ENCODE measurements at places on chromosomes 1 and 21.
A peak's percentile ranks its signal among the peaks of the same experiment; 100 is the strongest.

- no peak for DNase-seq
Measured at GRCh38 chr1:151829352-151830046, 2.1 kb downstream of the RORC start.

DNA sequence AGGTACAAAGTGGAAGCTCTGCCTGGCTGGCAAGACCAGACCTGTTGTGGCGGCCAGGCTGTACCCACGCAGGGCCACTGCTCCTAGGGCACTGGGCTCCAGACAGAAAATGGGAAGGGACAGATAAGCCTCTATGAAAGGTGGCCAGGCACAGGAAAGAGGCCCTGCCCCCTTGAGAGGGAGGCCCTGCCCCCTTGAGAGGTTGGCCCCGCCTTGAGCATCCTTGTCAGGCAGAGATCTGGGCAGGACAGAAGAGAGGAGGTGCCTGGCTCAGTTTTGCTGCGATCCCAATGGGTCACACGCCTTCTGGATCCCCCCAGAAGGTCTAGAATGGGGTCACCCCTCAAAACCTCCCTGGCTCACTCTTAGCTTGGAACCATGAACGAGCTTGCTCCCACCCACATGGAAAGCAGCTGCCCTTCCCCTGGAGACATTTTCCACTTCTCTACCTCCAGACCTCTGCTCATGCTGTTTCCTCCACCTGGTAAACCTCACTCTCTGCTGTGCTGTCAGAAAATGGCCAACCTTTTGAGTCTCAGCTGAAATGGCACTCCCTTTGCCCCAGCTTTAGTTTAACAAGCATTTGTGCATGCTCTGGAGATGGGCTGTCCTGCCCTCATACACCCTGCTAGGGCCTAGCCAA is 17.5 kb upstream of the ECE1 start:
- no peak for DNase-seq

DNA sequence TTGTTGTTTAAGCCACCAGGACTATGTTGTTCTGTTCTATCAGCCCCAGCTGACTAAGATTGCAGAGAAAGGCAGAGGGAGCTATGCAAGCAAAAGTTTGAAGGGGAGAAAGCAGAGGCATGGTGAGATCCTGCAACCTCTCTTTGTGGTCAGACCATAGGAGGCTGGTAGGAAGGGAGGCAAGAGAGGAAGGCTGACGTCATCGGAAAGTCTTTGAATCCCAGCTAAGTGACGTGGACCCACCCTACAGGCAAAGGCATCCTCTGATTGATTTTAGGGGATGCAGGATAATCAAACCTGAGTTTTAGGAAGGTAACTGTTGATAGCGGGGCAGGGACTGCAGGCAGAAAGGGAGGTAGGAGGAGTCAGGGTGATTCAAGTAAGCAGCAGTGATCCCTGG is 23.3 kb upstream of the TNNI1 start:
- DNase-seq, result no peak

- DNase-seq, result no peak
Measured at GRCh38 chr1:172178886-172179285, 241.6 kb upstream of the C1orf105 start.

GRCh38 chr21:41216486-41216885 is 48.5 kb downstream of the BACE2 start:
- no peak for DNase-seq

DNA sequence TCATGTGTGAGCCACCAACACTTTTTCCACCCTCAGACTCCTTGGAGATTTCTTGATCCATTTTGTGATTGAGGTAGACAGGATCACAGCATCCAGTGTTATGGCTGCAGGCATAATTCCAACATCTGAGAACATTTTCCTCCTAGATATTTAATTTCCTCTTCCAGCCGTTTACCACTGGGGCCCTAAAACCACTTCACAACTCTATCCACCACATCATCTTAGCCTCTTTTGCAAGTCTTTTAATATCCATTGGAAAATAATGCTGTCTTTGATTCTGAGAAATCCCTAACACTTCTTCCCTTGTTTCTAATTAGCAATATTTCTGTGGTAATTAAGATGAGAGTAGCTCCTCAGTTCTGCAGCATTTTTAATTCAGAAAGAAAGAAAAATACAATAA is 190.1 kb downstream of the TNR start:
- DNase-seq, result no peak

GRCh38 chr21:42699196-42699595 is 45.8 kb downstream of the PDE9A start:
- no peak for DNase-seq

GRCh38 chr1:173669491-173669941 is at the start of gene ANKRD45:
Gene ANKRD45 (minus strand): TSS chr1:173669851. CDS start chr1:173659418, 10,433 bp downstream.
- peak; percentile 75 for DNase-seq

- DNase-seq, result no peak
Measured at GRCh38 chr1:70227439-70227838, 6.3 kb downstream of the SRSF11 start.

- no peak for DNase-seq
Measured at GRCh38 chr1:181153634-181153961, 65.1 kb downstream of the IER5 start.

- peak; percentile 62 for DNase-seq
Measured at GRCh38 chr1:177945943-177946650, 23.8 kb downstream of the SEC16B start.

- no peak for DNase-seq
Measured at GRCh38 chr1:211336775-211337174, 10.1 kb downstream of the TRAF5 start.

- DNase-seq, result no peak
Measured at GRCh38 chr1:201362906-201363305, 14.6 kb downstream of the TNNT2 start.

DNA sequence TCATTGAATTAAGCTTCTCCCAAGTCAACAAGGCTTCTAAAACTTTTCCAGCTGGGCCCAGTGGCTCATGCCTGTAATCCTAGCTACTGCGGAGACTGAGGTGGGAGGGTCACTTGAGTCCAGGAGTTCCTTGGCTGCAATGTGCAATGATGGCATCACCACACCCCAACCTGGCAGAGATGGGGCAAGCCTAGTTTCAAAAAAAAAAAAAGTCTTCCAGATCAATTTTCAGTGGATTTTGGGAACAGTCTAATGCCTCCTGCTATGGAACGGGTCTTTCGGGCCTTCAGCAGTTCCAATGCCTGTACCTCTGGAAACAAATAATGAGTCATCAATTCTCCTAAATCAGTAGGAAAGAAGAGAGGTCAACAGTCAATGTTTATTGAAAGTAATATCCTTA is 38.0 kb downstream of the FMO4 start:
- no peak for DNase-seq

DNA sequence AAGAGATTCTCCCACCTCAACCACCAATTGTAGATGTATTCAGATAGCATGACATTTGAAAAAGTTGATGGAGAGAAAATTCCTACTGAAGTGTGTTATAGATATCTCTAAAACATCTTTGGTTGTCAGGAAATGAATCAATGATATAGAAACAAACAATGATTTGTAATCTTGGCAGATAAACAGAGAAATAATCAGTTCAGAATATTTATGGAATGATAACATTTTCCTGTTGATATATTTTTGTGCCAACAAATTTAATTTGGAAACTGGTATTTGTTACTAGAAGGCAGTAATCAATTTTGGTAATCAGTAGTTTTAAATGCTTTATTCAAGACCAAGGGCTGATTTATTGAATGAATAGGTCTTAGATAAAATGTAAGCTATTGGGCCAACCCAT is 695.6 kb downstream of the USP25 start:
- DNase-seq, result no peak

DNA sequence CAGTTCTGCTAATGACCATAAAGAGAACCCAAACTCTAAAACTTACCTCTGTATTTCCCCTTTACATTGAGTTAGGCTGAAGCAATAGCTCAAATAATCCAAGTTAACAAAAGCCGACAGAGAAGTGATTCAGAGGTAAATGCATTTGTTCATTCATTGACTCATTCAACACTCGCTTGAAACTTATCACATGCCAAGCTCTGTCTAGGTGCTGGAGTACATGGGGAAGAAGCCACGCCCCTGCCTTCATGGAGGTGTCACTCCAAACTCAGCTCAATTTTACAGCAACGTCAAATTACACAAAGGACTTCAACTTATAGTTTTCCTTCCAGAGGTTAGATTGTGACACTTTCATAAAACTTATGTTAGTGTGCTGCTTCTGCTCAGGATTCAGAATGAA is 45.8 kb downstream of the SLC25A24 start:
- DNase-seq, result no peak

- no peak for DNase-seq
Measured at GRCh38 chr1:47382399-47382983, 33.6 kb upstream of the FOXE3 start.

DNA sequence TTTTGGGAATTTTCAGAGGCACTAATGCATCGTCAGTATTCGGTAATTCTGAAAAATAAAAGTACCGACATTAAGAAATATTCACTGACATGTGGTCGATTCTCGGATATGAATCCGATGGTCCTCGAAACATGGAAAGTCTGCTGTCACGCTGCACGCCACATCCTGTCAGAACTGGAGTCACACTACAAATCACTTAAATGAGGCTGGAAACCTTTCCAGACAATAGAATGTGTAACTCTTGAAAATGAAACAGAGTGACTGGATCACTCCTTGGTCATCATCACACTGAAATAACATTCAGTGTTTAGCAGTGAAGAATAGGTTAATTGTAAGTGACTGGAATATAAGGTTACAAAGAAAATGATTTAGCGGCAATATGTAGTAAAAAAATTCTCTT is 620.1 kb upstream of the ADAMTS5 start:
- DNase-seq, result no peak

DNA sequence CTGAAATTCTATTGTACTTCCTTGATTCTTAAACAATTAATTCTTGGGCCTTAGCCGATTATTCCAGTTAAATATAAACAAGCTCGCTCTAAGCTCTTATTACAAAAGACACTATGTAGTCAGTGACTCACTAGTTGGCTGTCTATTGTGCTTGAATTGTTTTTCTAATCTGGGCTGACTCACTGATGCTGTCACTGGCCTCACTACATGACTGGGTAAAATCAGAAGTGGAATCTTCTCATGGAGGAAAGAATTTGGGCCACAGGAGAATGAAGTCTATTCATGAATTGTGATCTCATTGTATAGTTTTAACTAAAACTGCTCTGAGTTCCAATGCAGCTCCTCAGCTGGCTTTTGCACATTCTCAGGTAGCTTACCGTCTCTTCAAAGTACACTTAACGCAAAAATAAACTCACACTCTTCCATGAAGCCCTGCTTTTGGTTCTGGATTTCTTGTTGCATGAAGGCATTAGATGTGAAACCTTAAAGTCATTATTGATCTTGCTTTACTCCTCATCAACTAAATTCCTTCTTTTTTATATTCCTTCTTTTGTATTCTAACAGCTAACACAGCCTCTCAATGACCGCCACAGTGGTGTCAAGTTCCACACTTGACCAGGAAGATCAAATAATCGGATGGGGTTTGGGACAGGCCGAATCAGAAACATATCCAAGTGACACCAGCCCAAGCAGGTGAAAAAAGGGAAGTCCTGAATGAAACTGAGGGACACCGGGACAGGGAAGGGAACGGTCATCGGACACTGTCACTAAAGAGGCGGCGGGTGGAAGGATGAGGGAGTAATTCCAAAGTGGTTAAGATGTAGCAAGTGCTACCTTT is 80.9 kb upstream of the LBR start:
- DNase-seq, result no peak

DNA sequence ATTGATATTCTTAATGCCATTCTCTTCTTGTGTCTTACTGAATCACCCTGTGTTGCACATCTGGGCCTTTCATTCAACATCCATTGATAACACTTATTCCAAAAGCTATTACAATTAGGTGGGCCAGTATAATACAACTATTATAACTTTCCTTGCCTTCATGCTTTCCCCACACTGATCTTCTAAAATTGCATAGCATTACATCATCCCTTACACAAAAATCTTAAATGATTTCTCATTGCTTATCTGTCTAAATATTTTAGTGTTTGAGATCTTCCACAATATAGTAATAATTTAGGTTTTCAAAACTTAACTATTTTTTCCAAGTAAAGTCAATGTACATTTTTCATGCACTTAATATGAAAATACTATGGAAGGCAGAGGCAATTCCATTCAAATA is 1634.1 kb downstream of the PLA2G4A start:
- no peak for DNase-seq

DNA sequence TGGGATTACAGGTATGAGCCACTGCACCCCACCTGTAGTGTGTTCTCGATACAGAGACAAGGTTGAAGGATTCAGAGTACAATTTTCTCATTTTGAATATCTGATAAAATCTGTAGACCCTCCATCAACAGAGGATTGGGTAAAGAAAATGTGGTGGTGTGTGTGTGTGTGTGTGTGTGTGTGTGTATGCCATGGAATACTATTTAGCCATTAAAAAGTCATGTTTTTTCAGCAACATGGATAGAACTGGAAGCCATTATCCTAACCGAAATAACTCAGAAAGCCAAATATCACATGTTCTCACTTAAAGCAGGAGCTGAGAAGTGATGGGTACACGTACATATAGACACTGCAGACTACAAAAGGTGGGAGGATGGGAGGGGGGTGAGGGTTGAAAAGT is 57.9 kb downstream of the TRAF5 start:
- no peak for DNase-seq

GRCh38 chr1:54328066-54328636 is 78.0 kb downstream of the SSBP3 start:
- no peak for DNase-seq

DNA sequence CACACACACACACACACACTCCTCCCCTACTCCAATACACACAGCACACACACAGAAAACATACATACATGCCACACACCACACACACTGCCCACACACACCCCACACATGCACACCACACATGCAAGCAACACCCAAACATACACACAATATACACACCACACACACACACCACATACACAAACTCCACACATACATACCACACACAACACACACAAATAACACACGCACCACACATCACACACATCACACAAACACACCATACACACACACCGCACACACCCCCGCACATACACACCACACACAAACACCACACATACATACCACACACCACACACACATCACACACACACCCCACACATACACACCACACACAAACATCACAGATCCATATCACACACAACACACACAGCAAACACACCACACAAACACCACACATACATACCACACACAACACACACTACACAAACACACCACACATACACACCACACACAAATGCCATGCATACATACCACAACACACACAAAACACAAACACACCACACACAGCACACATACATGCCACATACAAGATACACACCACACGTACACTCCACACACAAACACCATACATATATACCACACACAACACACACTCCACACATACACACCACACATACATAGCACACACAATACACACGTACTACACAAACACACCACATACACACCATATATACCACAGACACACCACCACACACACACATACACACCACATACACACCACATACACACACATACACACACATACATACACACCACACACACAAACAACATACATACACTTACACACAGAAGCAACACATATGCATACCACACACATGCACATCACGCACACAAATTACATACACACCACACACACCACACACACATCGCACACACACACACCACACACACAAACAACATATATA is 932 bp upstream of the RAB7B start:
- DNase-seq, result no peak

DNA sequence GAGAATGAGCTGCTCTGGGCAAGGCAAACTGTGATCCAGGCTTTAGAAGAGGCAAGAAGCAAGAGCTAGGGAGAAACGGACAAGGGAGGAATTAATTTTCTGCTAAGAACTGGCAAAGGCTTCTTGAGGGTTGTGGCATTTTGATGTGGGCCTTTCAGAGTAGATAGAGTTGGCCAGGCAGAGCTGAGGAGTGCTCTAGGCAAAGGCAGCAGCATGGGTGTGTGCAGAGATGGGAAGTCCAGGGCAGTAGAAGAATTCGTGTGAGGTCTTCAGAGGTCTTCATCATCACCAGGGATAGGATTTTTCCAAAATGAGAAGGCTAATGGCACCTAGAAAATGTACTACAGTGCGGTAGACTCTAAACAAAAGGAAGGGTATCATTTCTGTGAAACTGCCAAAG is 237.8 kb downstream of the LTN1 start:
- no peak for DNase-seq

All from renal cortex interstitium (tissue), 15 donors.